IPS DF 19.7 (cell line): ENCODE measurements at places on chromosomes 5 and 9.

DNA sequence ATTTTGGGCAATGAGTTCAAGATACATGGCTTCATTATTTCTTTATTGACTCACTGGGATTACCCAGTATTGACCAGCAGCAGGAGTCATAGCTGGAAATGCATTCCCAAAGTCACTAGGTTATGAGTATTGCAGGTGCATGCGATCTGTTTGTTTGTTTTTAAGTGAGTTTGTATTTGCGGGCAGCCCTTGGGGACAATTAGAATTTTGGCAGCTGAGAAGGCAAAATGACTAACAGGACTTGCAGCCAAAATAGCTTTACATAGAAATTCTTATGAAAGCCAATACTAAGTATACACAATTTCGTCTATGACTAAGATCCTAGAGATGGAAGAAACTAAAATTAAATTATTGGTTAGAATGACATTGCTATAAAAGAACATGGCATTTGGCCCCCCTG lies 18.1 kb upstream of the RGMB start:
- no peak for DNase-seq

- DNase-seq: no peak
These were observed 44.9 kb upstream of the RAPGEF6 start for GRCh38 chr5:131679911-131680310.

GRCh38 chr5:180109920-180110319 lies 38.4 kb upstream of the RNF130 start:
- DNase-seq: no peak

- DNase-seq: no peak
These were observed 40.1 kb downstream of the PFDN1 start for GRCh38 chr5:140262839-140263238.

DNA sequence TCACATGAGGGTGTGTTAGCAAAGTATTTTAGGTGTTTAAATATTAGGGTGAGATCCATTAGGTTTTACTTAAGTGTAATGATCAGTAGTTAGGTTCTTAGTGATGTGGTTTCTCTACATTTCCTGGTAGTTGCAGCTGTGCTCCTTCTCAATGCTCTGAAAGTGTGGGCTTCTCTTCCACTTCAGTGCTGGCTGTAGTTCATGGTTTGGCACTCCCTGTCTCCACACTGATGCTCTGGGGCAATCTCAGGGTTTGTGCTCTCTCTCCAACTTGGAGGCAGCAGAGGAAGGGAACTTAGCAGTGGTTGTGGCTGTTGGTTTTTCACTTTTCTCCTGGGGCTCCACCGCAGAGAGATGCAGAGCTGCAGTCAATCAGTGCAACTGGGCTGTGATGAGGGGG lies 507.5 kb downstream of the TMEM232 start:
- DNase-seq: no peak

- DNase-seq: no peak
These were observed 16.7 kb upstream of the SLC25A51 start for GRCh38 chr9:37920471-37921167.

- DNase-seq: no peak
These were observed 4.0 kb downstream of the ETF1 start for GRCh38 chr5:138538943-138539627.

DNA sequence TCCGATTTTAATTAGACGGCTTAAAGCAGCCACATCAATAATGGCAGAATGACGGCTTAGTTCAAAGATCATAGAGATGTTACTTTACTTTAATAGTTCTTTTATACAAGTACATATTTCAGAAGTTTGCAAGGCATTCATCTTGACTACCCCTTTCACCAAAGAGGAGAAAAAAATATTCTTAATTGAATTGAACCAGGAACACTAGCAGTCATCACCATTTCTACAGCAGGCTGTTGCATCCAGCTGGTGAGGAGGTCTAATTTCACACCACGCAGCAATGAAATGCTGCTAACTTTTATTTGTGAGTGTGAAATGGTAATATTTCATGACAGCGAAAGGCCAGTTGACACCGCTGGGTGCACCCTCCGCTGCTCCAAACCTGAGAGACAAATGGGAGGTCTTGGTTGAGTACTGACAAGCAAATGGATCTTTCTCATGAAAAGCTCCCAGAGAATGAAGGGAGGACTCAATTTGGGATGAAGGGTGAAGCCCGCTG lies 322.2 kb downstream of the GLIS3 start:
- no peak for DNase-seq

DNA sequence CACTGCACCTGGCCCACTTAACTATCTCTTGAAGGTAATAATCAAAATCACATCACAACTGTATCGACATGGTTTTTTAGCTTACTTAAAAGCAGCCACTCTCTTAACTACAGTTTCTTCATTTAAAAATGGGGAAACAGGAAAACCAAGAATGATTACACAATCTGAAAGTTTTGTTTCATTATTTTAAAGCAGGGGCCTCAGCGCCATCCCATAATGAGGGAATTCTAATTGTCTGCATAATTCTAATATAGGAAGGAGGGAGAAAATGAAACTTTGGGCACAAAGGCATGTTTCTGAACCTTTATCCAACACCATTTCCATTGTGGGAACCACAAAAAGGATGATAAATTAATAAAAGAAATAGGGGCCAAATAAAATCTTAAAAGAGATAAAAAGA lies 7.6 kb downstream of the HACD4 start:
- no peak for DNase-seq

GRCh38 chr9:18743971-18744370 lies 270.0 kb downstream of the ADAMTSL1 start:
- DNase-seq: no peak

DNA sequence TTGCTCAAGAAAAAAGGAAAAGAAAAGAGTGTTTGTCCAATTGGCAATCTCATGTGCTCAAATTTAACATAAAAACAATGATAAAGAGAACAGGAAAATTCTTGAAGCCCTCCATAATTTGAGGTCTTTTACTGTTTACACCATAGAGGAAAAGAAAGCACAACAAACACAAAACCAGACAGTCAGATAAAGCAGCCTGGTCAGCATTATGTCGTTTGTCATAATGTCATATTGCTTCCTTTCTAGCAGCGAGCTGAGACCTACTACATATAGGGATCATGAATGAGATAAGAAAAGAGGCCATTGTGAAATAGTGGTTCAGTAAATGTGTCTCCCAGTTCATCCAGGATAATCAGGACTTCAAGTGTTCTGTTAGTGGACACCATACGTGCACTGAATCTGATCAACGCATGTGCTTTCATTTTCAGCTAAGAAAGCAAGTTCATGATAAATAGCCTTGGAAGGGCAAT lies 64.7 kb upstream of the SELENOP start:
- DNase-seq: no peak

DNA sequence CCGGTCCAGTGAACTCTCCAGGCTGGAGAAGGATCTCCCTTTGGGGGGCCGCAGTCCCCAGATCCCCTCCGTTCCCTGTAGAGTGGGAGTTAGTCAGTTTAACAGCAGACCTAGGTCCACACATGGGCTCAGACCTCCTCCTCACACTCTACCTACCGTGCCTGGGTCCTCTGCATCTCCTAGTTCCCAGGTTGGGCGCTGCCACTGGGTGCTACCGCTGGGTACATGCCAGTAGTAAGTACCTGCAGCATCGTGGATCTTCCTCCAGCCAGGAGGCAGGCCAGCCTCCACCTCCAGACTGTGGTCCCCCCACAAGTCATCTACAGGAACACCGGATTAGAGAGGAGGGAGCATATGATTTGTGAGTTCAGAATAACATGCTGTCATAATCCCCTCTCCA lies 802 bp downstream of the APBB3 start:
- no peak for DNase-seq

DNA sequence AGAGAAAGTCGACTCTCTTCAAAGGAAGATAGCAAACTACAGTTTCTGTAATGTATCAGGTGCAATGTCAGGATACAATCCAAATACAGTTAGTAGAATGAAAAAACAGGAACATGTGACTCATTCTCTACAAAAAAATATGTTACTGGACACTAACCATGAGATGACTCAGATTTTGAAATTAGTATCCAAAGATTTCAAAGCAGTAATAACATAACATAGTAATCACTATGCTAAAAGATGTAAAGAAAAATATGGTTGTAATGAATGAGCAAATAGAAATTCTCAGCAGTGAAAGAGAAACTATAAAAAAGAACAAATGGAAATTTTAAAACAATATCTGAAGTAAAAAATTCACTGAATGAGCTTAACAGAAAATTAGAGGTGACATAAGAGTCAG lies 42.3 kb downstream of the SHOC1 start:
- DNase-seq: no peak

- DNase-seq: no peak
These were observed 1146.3 kb downstream of the MAT2B start for GRCh38 chr5:164651546-164652275.

DNA sequence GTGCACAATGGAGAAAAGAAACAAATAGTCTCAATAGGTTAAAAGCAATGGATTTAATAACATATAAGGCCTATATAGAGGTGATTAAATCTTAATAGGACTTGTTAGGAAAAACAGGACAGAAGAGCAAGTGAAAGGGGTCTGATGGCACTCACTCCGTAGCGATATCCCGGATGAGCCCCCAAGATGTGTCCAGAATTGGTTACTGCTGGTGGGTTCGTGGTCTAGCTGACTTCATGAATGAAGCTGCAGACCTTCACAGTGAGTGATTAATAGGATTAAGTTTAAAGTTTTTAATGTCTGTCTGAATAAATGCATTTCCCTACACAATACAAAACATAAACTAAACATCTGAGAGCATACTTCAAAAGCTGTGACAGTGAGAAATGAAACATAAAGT lies 110.4 kb upstream of the FAM174A start:
- DNase-seq: no peak

- no peak for DNase-seq
These were observed 4.7 kb downstream of the CXXC5 start for GRCh38 chr5:139652788-139653241.

DNA sequence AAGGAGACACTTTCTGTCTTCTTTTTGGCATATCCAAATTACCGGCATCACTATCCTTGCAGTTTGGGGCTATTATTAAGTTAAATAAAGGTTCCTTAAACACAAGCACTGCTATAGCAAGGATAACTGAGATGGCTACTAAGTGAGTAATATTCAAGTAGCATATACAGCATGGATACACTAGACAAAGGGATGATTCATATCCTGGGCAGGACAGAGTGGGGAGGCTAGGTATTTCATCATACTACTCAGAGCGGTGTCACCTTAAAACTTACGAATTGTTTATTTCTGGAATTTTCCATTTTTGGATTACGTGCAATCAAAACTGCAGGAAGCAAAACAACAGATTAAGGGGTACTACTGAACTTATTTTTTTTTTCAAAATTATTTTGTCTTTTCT lies 54.1 kb downstream of the FER start:
- no peak for DNase-seq

DNA sequence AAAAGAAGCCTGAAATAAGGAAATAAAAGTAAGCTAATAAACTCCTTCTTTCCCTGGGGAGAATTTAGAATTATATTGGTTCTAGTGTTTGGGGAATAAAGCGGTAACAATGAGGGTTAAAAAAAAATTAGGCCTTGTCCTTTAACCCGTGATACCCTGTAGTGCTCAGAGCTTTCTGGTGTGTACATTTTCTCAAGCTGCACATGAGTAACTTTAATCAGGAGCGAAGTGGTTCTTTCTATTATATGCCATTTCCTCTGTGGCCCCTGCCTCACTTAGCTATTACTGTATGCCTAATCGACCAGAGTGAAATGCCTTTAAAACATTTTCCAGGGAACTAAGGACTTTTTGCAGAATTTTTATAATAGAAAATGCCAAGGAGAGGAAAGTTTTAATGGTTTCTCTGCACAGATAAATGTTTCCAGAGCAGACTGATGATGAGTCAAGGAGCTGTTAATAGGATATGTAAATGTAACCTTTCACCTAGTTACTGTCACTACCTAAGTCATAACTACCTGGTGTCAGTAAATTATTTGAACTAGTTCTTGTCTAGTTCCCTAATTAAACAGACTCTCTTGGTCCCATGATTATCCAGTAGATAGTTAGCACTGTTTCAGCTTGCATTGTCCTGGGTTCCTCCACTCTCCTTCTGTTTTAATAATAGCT lies 7.6 kb downstream of the PAM start:
- DNase-seq: no peak

DNA sequence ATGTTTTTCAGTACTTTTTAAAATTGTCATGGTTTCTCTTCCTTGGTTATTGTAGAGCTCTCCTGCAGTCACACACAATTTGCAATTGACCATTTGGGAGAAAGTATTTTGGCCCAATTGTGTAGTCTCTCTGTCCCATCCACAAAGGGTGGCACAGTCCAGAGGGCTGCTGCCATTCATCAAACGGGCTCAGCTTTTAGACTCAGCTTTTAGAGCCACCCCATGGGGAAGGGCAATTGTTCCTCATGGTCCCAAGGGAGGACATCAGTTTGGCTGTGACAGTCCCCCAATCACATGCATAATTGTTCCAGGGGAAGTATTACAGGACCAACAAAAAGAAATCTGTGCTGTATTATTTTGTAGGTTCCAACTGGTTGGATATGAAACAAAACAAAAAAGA lies 207.6 kb downstream of the ZNF462 start:
- no peak for DNase-seq

DNA sequence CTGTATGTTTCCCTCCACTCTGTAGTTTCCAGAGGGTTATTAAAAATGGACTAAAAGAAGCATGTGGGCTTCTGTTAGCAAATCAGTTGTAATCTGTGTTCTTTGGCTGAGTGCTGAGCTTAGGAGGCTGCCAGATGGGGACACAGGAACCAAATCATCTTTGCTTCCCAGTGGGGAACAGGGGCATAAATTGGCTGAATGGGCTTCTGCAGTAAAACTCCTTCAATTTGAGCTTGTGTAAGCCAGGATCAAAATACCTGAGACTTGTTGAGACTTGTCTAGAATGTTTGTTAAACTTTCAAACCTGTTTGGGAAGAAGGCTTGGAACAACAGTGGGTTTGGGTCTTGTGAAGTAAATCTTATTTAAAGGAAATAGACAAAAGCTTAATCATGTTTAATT lies 32.2 kb upstream of the TNFAIP8 start:
- no peak for DNase-seq

GRCh38 chr9:78783743-78784142 lies 486.8 kb downstream of the PSAT1 start:
- DNase-seq: no peak
